ENCODE measurements at places on chromosomes 12 and 14.

DNA sequence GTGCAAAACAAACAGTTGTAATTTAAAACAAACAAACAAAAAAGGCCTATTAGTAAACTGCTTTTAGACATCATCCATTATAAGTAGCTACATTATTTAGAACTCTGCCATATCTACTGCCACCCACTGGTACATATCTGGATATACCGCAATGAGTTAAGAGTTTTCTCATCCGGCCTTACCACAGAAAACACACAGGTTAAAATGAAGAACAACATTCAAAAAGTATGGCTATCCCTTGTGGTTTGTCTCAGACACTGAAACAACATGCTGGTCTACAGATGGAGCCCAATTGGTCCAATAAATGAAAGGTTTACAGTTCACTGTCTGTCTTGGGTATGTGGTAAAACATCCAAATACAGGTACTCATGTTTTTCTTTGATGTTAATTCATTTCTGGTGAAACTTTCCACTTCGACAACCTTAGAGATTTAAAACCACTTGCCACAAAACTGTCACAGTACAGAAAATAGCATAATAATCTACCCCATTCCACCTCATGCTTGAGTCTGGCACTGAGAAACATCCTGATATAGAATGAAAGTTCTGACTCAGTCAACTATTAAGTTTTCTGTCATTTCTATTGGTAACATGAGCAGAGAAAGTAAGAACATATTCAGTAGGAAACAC is 354.3 kb downstream of the CEP128 start:
- no peak for DNase-seq

- no peak for DNase-seq
These were observed 20.6 kb upstream of the CPM start for GRCh38 chr12:68953536-68953935.

GRCh38 chr12:65835256-65835655 is 11.0 kb downstream of the HMGA2 start:
- no peak for DNase-seq

GRCh38 chr12:48954841-48955501 is 2.3 kb downstream of the ARF3 start:
- no peak for DNase-seq

DNA sequence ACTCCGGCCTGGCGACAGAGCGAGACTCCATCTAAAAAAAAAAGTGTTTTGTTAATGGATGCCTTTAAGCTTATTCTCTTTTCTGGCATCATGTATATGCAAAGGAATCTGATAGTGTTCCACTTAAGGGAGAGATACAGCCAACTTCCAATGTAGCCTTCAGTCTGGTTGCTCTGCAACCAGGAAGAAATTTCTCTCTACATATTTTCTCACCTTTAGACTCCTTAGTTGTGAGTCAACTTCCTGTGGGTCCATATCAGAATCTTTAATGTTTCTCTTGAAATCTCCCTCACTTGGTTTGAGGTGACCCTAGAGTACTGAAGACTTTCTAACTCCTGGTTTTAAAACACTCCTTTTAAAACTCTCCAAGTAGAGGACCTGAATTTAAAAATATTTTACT is 340.4 kb downstream of the SLC6A15 start:
- DNase-seq: no peak

DNA sequence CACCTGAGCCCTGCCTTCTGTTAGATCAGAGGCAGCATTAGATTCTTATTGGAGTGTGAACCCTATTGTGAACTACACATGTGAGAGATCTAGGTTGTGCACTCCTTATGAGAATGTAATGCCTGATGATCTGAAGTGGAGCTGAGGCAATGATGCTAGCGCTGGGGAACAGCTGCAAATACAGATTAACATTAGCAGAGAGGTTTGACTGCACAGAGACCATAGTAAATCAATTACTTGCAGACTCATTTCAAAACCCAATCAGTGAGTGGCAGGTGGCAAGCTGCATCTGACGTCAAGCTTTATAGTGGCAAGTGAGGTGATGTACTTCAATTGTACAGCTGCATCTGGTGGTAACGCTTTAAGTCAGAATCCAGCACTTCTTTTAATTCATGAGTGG is 141.6 kb downstream of the GPHN start:
- DNase-seq: no peak

All from AG04449 (cell line).